ENCODE measurements at places on chromosomes 1 and 21. TPM values are rescaled to one million over a fixed set of nuclear protein-coding genes. Genes with fewer than 3 reads are reported as not detected.

DNA sequence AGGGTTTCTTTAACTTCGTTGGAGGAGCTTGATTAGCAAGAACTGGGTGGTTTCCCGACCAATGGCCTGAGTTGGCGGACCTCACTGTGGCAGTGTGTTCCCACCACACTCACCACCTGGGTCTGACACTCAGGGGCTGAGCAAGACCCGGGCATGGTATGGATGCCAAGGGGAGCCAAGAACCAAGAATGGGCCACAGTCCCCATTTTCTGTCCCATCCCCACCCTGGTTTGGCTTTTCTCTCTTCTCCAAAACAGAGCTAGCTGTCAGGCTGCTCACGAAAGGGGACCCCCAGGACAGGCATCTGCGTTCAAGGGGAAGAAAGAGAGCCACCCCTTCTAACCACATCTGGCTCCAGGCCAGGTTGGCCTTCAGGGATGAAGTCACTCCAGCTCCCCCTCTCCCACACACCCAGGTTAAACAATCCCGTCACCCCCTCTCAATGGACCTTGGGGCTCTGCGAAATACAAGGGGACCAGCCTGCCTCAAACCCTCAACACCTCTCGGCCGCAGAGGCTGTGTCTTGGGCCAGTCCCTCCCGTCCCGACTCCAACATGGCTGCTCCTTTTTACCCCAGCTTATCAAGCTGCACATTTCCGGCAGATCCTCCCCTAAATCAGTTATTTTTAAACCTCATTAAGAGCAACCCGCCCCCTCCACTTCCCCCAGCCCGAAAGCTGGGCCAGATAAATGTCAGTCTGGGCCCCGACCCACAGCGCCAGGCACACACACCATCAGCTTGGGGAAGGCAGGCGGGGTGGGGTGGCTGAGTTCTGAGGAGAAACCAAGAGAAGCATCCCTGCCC, 3.4 kb downstream of the TAGLN2 start:
- DNase-seq = no peak
- peak overlapping the region; percentile 97 for H3K4me3 ChIP-seq
- H3K4me1 ChIP-seq = peaks cover 76% of the 10 kb centered on the region

- H3K36me3 ChIP-seq = no peaks in the 10 kb centered on the region
- no peak overlapping the region for H3K4me3 ChIP-seq
- H3K27me3 ChIP-seq = no peaks in the 10 kb centered on the region
- DNase-seq = peak; percentile 54
These were observed 204.4 kb downstream of the GIPC2 start for GRCh38 chr1:78250201-78250600.

DNA sequence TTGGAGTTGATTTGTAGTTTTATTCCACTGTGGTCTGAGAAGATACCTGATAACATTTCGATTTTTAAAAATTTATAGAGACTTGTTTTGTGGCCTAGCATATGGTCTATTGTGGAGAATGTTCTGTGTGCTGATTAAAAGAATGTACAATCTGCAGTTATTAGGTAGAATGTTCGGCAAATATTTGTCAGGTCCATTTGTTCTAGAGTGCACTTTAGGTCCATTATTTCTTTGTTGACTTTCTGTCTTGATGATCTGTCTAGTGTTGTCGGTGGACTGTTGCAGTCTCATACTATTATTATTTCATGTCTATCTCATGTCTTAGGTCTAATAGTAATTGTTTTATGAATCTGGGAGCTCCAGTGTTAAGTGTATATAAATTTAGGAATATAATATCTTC, 116.8 kb downstream of the NME7 start:
- DNase-seq = no peak
- H3K27me3 ChIP-seq = no peaks in the 10 kb centered on the region
- H3K4me1 ChIP-seq = no peaks in the 10 kb centered on the region
- no peaks in the 10 kb centered on the region for H3K36me3 ChIP-seq

Gene CAMK1G
- total RNA-seq = 0.04 TPM

Gene ARTN
- total RNA-seq = 0.49 TPM

Gene LORICRIN
- not detected for total RNA-seq

Gene CD247
- total RNA-seq = 0.31 TPM

Gene PARK7
- 236 TPM for total RNA-seq

All from muscle of leg (tissue), 16 donors.